ENCODE measurements at places on chromosomes 4 and X.

DNA sequence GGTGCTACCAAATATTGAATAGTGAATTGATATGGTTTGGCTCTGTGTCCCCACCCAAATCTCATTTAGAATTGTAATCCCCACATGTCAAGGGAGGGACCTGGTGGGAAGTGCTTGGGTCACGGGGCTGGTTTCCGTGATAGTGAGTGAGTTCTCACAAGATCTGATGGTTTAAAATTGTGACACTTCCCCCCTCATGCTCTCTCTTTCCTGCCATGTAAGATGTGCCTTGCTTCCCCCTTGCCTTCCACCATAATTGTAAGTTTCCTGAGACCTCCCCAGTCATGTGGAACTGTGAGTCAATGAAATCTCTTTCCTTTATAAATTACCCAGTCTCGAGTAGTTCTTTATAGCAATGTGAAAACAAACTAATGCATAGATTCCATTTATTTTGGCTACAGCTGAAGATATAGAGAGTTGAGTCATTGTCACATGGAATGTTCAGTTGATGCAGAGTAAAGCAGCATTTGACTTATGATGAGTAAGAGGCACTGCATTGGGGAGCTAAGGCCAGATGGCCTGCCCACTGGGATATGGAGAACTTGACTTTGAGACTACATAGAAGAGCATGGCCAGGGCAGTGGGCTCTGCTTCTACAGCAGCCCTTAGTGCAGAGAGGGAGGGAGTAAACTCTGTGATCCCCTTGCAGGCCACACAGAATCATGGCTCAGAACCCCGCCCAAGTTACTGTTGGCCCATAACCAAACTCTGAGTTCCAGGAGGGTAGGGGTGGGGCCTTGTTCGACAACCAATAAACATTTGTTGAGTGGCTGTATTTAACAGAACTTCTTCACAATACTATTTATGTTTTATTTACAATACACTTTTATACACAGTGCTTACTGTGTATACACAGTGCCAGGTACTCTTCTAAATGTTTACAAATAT, 34.2 kb downstream of the RAI2 start:
- DNase-seq = no peak

- no peak for DNase-seq
Observed at GRCh38 chr4:21490682-21491081, 457.9 kb downstream of the KCNIP4 start.

GRCh38 chr4:89009115-89009514, 47.9 kb downstream of the FAM13A start:
- DNase-seq = no peak

GRCh38 chrX:12934850-12935249, 28.4 kb downstream of the TLR8 start:
- no peak for DNase-seq

- DNase-seq = no peak
Observed at GRCh38 chr4:56128213-56128612, 179.5 kb downstream of the CEP135 start.

- DNase-seq = no peak
Observed at GRCh38 chr4:172662113-172662512, 506.5 kb upstream of the GALNT7 start.

- DNase-seq = no peak
Observed at GRCh38 chrX:107541244-107541643, 87.1 kb upstream of the PRPS1 start.

DNA sequence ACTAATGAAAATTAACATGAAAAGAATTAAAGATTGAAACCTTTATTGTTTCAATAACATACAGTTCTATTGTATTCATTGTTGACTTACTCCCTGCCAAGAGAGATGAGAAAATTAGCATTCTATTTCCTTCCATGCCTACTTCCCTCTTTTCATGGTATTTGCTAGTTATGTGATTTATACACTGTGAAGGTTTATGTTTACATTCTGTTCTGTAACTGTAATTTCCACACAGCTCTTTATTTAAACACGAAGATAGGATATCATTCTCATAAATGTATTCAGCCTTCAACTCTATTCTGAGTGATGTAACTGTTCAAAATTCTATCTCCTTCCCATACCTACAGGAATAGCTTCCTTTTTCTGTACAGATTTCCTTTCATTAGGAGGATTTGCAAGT, 6.6 kb downstream of the CCDC110 start:
- DNase-seq = no peak

- no peak for DNase-seq
Observed at GRCh38 chrX:85429066-85429465, 49.6 kb upstream of the POF1B start.

DNA sequence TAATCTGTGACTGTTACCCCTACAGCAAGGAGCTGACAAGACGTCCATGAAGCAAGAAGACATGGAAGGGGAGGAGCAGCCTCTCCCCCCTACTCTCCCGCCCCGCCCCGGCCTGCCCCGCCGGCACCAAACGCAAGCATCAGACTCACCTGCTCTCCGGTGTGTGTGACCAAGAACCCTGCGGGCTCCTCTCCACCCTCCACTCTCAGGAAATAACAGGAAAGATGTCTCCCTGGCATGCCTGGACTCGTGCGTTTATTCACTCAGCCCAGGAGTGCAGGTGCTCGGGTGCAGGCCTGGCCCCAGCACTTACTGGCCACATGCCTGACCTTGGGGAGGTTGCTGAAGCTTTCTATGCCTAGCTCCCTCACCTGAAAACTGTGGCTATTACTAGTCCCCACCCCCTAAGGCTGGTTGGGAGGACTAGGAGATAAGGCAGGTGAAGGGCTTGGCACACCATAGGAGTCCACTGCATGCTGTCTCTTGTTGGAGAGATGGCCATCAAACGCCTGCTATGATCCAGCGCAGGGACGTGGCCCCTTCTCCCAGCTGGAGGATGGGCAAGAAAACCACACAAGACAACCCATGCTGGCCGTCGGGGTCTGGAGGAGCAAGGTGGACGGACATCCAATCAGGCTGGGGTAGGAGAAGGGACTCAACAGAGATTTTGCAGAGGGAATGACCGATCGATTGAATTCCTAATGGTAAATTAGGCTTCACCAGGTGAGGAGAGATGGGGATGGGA, 34.9 kb upstream of the CLDN24 start:
- DNase-seq = peak; percentile 77

DNA sequence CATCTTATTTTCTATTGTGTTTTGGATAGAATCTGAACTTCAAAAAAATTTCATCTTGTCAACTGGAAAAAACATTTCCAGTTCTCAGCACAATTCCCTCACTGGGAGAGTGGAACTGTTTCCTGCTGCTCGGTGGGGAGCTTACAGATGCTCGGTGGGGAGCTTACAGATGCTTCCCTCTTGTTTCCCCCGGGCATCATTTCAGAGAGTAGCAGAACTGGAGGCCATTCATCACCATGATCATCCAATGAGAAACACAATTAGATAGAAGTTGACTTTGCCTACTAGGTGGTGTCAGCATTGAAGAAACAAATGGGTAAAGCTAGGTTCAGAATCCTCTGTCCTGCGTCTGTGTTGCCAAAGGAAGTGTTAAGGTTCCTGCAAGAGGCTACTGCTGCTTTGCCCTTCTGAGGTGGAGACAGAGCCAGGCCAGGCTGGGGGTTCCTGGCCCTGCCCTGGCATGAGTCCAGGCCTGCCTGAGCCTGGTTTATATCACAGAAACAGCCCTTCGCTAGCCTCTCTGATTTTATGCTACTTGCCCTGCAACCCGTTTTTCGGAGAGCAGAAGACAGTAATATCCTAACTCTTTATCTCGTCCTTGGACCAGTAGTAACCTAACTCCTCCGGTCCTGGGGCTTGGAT, 70.6 kb downstream of the TAPT1 start:
- DNase-seq = no peak

- no peak for DNase-seq
Observed at GRCh38 chr4:153369021-153369420, 24.5 kb downstream of the MND1 start.

DNA sequence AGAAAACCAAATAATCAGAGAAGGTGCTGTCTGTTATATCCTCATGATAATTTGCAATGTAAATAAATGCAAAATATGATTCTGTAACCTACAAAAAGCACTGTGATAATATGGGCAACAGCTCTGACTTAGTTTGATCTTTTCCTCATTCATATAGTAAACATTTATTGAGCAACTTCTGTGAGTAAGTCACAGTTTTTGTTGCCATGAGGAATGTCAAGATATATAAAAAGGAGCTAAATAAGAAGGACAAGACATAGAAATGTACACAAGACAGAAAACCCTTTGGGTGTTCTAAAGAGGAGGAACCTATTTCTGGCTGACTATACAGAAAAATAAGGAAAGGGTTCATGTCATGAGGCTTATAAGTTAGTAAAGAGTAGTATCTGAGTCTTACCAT, 44.3 kb downstream of the ARSJ start:
- DNase-seq = no peak

- DNase-seq = no peak
Observed at GRCh38 chr4:56320293-56320692, 67.0 kb downstream of the AASDH start.

DNA sequence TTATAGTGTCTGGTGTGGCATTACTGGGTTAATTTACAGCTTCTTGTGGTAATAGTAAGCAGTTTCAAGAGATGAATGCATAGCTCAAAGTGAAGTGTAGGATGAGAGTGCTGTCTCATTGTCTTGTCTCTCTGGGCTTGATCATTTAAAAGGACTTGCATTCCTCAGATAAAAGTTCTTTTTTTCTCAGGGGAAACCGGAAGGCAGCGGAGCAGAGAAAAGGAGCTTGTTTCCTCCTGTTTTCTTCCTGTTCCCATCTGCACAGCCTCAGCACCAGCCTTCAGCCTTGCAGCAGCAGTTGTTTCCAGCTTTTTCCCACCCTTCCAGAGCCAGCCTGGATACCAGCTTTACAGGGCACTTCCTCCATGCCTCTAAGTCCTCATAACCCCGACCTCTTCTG, 61.4 kb upstream of the LGI2 start:
- DNase-seq = no peak

DNA sequence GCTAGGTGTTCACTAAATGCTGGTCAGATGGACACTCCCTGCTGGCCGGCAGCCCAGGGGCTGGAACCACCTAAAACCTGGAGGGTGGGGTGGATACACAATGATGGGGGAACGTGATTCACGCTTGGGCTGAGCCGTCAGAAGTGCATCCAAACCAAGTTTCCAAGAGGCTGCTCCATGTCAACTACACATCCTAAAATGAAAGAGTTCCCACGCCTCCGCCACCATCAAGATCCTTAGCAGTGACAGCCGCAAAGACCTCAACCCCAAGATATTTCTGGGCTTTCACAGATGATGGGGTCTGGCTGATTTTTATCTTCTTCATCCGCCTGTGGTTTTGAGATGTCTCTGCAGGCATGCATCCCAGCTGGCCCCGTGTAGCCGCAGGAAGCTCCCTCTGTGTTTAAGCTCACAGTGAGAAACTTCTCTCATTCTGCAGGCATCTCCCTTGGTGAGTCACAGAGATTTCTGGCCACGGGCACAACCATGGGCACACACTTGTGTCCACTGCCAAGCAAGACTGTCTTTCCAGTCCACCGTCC, 84.4 kb downstream of the HTRA3 start:
- peak; percentile 19 for DNase-seq

- DNase-seq = no peak
Observed at GRCh38 chr4:56183344-56183959, 203.8 kb downstream of the AASDH start.

DNA sequence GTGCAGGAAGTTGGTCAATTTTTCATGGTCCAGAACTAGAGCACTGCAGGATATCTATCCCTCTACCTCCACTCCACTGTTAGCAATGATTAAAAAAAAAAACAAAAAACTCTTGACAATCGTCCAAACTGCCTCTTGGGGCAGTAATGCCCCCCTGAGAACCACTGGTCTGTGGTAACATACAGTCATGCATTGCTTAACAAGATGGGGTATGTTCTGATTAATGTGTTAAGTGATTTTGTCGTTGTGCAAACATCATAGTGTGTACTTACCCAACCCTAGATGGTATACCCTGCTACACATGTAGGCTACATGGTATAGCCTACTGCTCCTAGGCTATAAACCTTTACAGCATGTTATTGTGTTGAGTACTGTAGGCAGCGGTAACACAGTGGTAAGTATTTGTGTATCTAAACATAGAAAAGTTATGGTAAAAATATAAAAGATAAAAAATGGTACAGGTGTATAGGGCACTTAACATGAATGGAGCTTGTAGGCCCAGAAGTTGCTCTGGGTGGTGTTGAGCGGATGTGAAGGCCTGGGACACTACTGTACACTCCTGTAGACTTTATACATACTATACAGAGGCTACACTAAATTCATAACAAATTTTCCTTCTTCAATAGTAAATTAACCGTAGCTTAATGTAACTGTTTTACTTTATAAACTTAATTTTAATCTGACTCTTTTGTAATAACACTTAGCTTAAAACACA, 34.1 kb downstream of the ART3 start:
- DNase-seq = no peak

GRCh38 chrX:115190636-115191489, 1.7 kb downstream of the RBMXL3 start:
- DNase-seq = peak; percentile 44

- no peak for DNase-seq
Observed at GRCh38 chr4:27844376-27844775, 983.7 kb downstream of the STIM2 start.

DNA sequence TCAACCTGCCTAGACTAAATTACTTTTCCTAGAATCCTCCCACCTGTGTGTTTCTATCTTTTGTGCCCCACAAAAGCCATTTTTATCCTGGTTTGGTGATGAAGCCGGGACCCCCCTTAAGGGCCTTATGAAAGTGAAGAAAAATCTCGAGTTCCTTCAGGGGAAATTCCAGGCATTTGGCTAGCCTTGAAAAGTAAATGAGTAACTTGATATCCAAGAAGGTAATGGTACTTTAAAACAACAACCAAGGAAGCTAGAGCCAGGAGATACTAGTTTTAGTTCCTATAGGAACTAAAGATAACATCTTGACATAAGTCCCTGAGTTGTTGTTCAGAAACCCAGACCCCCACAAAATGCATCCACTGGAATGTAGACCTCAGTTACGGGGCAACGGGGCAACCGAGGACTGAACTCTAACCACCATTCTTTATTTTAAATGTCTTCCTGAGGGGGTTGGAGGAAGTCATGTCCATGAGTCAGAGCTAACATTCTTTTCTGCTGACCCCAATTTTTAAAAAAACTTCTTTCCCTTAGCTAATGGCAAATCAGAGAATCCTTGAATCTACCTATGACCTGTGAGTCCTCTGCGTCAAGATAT, 73.9 kb downstream of the VCX3A start:
- DNase-seq = no peak

DNA sequence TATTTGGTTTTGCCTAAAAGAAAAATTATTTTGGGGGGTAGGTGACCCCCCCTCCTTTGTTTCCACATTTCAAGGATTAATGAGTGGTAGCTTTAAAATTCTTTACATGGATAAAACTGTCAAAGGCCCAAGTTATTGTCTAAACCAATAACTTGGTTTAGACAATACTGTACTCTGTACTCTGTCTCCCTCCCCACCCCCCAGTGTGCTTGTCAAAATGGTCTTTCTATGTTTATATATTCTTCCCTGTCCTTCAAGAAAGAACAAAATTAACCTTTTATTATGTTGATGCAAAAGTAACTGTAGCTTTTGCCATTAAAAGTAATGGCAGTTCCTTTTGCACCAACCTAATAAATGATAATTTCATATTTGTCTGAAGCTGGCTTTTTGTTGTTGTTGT, 9.5 kb upstream of the RGN start:
- DNase-seq = no peak
